GM23338 (cell line): ENCODE measurements at places on chromosomes 13 and 19.

GRCh38 chr13:68030152-68030809 lies 800.1 kb upstream of the PCDH9 start:
- H3K27ac ChIP-seq, result no peak overlapping the region
- peaks cover 19% of the 10 kb centered on the region for H3K4me1 ChIP-seq

DNA sequence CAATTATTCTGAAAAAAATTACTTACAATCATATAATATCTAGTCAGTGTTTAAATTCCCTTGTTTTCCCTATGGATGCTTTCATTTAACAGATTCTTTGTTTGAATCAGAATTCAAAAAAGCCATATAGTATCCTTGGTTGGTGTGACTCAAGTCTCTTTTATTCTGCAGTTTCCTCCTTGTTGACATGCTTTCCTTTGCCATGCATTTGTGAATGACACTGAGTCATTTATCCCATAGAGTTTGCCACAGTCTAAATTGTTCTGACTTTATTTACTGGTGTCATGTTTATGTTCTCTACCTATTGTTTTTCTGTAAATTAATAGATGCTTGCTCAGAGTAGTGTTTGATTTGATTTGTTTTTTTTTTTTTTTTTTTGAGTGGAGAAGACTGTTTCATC lies 893.8 kb upstream of the SLC10A2 start:
- no peaks in the 10 kb centered on the region for H3K36me3 ChIP-seq
- no peaks in the 10 kb centered on the region for H3K4me1 ChIP-seq
- no peak overlapping the region for H3K4me3 ChIP-seq
- H3K27me3 ChIP-seq, result no peaks in the 10 kb centered on the region
- DNase-seq, result no peak

DNA sequence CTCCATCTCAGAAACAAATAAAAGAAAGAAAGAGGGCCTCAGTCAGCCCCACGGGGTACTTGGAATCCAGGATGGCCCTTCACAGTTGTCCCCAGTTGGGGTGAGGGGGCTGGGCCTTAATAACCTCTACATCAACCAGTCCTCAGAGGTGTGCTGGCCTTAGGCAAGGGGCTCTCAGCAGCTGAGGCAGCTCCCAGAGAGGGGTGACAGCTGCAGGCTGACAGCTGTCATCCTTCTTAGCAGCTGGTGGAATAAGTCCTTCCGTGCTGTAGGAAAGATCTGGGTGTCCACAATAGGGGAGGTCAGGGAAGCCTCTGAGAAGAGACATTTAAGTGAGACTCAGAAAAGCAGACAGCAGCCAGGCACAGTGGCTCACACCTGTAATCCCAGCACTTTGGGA lies 7.4 kb downstream of the BCAM start:
- no peak for DNase-seq
- H3K4me3 ChIP-seq, result no peak overlapping the region
- no peaks in the 10 kb centered on the region for H3K36me3 ChIP-seq
- H3K4me1 ChIP-seq, result no peaks in the 10 kb centered on the region
- H3K27me3 ChIP-seq, result peaks cover 7% of the 10 kb centered on the region; the same call in 1 of the 2 replicates

DNA sequence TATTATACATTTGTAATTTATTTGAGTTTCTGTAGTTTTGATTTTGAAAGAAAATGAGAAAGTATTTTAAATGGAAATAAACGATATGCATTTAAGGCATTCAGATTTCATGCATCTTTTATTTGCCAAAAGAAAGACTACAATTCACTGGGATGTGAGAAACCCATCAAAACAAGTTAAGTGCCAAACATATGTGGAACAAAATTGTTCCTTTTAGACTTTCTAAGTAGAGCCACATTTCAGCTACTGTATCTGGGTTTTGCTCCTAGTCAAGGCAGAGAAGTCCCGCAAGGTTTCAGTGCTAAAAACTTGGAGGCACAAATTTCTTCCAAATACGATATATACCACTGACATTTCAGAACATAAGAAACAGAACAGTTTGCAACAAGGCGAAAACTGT lies 1191.9 kb downstream of the SLITRK5 start:
- no peak overlapping the region for H3K27ac ChIP-seq
- H3K4me1 ChIP-seq, result 0 out of 2 replicates have a peak, but pooled peaks cover 4% of the 10 kb centered on the region
- H3K27me3 ChIP-seq, result no peaks in the 10 kb centered on the region
- no peak for DNase-seq

DNA sequence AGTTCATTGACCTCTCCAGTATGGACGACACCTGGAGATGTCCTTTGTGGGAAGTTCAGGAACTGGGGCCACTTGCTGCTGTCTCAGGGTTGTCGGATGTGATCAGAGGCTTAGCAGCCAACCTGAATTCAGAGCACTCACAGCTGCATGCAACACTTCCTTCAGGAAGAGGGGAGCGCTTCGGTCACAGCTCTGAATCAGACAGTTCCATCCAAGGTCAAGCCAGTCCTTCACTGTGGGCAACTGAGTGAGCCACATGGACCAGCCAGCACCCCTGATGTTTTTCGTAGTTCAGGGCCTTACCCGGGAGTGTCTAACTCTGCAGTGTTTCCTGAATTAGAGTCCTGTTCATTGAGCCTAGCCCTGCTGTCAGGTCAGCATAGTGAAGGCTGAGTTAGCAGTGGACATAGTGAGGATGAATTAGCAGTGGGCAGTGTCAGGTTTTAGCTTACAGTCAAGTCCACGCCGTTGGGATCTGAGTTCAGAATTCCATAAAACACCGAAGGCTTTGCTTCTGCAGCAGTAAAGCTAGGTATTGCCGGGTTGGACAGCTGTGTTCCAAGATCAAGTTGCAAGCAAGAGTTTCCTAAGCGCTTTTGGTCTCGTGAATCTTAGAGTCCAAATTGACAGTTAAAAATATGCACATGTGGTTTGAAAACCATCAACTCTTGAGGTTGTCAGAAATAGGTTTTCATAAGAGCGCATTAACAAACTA lies 5.1 kb downstream of the ZNF555 start:
- H3K27me3 ChIP-seq, result peaks cover 8% of the 10 kb centered on the region; the same call in 1 of the 2 replicates
- H3K36me3 ChIP-seq, result peaks cover 14% of the 10 kb centered on the region
- H3K27ac ChIP-seq, result no peak overlapping the region
- peaks cover 6% of the 10 kb centered on the region; the same call in 1 of the 2 replicates for H3K4me1 ChIP-seq

GRCh38 chr19:54096617-54097106 lies 3.9 kb downstream of the OSCAR start:
- peaks cover 41% of the 10 kb centered on the region for H3K27me3 ChIP-seq
- H3K36me3 ChIP-seq, result no peaks in the 10 kb centered on the region
- no peak overlapping the region for H3K27ac ChIP-seq
- peaks cover 6% of the 10 kb centered on the region; the same call in 1 of the 2 replicates for H3K4me1 ChIP-seq
- peak; percentile 62 for DNase-seq

DNA sequence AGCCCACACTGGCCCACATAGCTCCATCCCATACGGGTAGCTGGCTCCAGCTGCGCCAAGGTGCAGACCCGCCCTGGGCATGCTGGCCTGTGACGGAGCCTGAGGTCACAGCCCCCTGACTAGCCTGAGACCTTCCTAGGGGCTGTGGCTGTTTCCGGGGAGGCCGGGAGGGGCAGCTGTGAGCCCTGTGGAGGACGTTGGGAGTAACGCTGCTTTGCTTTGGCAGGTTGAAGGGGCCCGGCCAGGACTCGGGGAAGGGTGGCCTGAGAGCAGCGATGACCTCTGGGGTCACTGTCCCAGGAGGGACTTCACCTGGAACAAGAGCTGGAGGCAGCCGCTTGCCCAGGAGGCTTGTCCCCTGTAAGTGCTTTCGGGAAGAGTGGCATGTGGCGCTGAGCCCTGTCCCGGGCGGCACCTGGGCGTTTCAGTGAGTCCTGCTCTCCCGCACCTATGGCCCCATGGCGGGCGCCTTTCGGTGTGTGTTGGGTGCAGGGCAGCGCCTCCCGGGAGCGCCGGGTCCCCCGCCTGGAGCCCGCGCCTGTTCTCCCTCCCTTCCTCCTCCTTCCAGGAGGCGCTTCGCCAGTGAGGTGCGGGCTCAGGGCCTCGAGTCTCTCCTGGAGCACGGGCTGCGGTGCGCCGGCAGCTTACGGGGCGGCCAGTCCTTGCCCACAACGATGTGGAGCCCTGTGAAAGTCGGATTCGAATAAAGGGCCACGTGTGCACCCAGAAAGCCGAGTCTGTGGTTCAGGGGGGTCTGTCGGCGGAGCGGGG lies 1.1 kb upstream of the FAM174C start:
- peaks cover 32% of the 10 kb centered on the region for H3K4me1 ChIP-seq
- no peaks in the 10 kb centered on the region for H3K27me3 ChIP-seq
- no peak for DNase-seq
- peak overlapping the region; percentile 91 for H3K27ac ChIP-seq
- peaks cover 31% of the 10 kb centered on the region for H3K36me3 ChIP-seq

GRCh38 chr13:30895773-30896172 lies 10.3 kb upstream of the MEDAG start:
- no peaks in the 10 kb centered on the region for H3K36me3 ChIP-seq
- no peaks in the 10 kb centered on the region for H3K4me1 ChIP-seq
- DNase-seq, result peak; percentile 34
- no peak overlapping the region for H3K4me3 ChIP-seq

DNA sequence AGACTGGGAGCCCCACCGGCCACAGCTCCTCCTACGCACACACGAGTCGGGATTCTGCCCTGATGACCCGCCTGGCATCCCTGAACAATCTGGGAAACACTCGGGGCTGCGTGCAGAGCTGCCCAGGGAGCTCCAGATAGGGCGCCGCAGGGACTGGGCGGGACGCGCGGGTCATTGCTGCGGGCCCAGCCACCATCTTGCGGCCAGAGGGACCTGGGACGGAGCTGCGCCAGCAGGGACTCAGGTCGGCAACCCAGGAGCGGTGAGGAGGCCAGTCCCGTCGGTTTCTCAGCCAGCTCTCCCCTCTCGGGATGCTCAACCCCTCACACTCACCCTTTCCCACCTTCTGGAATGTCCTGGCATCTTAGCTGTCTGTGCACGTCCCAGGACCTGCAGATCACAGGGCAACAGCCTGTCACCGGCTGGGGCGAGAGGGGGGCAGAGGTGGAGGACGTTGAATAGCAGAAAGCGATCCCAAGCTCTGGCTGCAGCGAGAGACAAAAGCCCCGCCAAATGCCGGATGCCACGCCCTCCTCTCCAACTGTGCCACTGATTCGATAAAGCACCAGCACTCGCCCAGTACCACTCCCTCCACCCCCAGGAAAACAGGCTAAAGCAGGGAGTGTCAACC lies 20.4 kb upstream of the ZNF91 start:
- peak overlapping the region; percentile 92 for H3K27ac ChIP-seq
- no peaks in the 10 kb centered on the region for H3K27me3 ChIP-seq
- H3K4me1 ChIP-seq, result peaks cover 16% of the 10 kb centered on the region; the same call in 1 of the 2 replicates

DNA sequence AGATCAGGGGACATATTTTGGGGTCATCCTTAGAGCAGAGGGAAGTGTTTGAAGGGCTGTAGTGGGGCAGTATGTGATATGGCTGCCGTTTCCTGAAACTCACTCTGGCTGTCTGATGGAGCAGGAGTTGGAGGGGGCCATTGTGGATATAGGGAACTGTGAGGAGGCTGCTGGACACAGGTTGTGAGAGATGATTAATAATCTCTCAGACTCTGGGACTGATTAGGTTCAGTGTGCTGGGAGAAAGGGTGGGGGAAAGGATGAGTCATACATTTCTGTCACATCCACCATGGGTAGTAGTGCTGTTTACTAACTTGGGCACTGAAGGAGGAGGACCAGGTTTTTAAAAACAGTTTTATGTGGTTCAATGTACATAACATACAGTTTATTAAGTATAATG lies 4.8 kb downstream of the B3GLCT start:
- no peak for DNase-seq
- H3K4me1 ChIP-seq, result peaks cover 16% of the 10 kb centered on the region
- H3K36me3 ChIP-seq, result no peaks in the 10 kb centered on the region
- H3K27me3 ChIP-seq, result peaks cover 9% of the 10 kb centered on the region; the same call in 1 of the 2 replicates

DNA sequence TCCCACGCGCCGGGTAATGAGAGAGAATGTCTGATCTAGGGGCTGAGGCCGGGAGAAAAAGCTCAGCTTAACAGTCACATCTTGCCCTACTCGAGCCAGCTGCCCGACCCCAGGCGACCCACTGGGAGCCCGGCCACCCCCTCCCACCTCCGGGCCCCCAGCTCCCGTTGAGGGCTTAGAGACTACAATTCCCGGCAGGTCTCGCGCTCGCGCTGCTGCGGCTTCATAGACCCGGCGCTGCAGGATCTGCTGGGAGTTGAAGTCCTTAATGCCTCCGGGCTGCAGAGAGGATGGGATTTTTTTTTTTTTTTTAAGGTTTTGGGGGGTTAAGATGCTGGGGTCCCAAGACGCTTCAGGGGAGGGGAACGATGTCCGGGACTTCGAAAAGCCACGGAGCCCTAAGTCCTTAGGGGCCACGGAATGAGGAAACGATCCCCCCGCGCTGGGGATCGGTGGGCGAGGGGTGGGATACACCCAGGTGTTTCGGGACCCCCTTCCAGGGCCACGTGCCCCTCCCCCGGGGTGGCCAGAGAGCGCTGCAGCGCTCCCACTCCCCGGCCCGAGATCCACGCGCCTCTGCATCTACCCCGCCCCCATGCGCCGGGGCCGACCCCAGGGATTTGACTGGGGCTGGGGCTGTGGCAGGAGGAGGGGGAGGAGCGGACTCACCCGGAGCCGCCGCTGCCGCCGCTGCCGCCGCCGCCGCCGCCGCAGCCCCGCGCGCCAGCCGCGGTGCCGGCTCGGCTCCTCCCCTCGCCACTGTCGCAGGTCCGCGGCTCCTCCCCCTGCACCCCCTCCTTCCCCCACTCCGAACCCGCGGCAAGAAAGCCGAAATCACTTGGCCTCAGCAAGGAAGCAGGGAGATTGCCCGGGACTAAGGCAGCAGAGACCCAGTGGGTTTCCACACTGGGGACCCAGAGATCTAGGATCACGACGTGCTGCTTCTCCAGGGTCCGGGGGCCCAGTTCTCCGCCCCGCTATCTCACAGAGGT lies at the start of gene SYT3:
SYT3 (minus strand) TSS at position 761 of the 992 bp plus-strand sequence. CDS start 2,470 bp downstream, outside the sequence.
- peaks cover 21% of the 10 kb centered on the region for H3K27me3 ChIP-seq
- H3K4me1 ChIP-seq, result peaks cover 9% of the 10 kb centered on the region; the same call in 1 of the 2 replicates
- DNase-seq, result peak; percentile 91

GRCh38 chr19:36747750-36748149 lies 24.9 kb downstream of the ZNF850 start:
- H3K27me3 ChIP-seq, result peaks cover 6% of the 10 kb centered on the region; the same call in 1 of the 2 replicates
- no peak for DNase-seq
- no peak overlapping the region for H3K27ac ChIP-seq
- no peaks in the 10 kb centered on the region for H3K4me1 ChIP-seq
- H3K36me3 ChIP-seq, result peaks cover 83% of the 10 kb centered on the region

DNA sequence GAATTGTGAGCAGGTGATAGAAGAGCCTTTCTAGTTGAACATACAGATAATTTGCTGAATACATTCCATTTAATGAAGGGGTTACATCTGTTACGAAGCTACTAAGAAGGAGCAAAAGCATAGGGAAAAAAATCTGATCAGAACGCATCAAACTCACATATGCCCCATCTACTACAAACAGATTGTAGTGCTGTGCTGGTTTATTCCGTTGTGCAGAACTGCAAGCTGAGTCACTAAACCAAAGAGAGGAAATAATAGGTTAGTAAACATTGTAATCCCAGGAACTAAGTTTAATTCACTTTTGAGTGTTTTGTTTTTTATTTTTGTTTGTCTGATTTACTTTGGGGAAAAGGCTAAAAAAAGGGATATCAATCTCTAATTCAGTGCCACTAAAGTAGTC lies 136.3 kb downstream of the CDK8 start:
- no peaks in the 10 kb centered on the region for H3K36me3 ChIP-seq
- DNase-seq, result no peak

GRCh38 chr13:109274188-109274821 lies 512.1 kb downstream of the IRS2 start:
- H3K27me3 ChIP-seq, result no peaks in the 10 kb centered on the region
- peaks cover 26% of the 10 kb centered on the region for H3K4me1 ChIP-seq
- no peak overlapping the region for H3K4me3 ChIP-seq
- peak overlapping the region; percentile 82 for H3K27ac ChIP-seq
- H3K36me3 ChIP-seq, result no peaks in the 10 kb centered on the region
- DNase-seq, result peak; percentile 90
